NCI-H510A treated with DMSO at 0.1 percent for 48 hours (cell line): ENCODE measurements at places on chromosomes 4 and X.

DNA sequence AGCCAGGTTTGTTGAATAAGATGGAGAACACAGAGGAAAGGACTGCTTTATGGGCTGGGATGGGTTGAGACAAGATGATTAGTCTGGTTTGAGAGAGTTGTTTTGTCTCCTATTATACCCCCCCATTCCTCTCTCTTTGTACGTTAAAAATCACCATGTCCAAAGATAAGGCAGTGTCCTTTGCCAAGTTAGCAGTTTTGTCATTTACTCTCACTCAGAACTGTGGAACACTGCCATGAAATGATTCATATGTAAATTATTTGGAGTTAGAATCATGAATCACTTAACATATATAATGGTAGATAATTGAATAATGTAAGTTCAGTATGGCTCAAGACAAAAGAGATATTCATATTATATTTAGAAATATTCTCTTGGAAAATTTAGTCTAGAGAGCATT is 151.3 kb downstream of the DCLK2 start:
- DNase-seq: no peak

DNA sequence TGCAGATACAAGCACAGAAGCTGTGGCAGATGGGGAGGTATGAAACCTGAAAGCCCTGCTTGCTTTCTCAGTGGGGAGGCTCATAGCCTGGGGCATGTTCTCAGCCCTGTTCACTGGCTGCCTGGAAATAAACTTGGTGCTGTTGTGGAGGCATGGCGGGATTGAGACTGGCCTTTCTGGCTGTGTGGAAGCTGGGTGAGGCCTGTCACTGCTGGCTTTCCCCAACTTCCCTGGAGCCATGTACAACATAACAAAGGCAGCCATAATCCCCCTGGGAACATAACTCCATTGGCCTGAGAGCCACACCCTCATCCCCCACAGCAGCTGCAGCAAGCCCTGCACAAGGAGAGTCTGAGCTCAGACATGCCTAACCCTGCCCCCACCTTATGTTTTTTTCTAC is 237.7 kb upstream of the TLL1 start:
- no peak for DNase-seq

- DNase-seq: no peak
Measured at GRCh38 chrX:110173192-110174175, 144.4 kb downstream of the AMMECR1 start.

DNA sequence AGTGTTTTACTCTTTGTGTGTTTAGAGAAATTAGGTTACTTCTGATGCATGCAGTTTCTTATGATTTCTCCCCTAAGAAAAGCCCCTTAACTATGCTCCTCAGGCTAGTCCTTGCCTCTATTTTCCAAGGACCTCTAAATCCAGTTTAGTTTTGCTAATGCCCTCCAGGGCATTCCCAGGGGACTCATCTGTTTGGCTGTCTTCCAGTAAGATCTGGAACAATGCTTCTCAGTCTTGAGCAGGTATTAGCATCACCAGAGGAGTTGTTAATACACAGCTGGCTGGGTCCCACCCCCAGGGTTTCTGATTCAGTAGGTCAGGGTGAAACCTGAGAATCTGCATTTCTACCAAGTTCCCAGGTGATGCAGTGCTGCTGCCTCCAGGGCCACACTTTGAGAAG is 56.9 kb downstream of the OTC start:
- no peak for DNase-seq

DNA sequence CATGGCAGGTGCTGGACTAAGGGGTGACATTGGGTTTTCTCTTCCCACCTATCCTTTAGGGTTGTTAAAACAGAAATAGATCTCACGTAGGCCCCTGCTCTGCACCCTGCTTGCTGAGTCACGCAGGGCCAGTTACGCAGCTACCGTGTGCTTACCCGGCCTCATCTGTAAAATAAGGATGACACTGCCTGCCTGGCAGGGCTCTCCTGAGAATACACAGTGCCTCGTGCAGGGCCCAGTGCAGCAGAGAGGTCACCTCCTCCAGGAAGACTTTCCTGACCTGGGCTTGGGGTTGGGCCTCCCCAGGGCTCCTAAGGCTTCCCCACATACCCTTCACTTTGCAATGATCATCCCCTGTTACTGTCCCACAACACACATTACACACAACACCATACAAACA is 33.6 kb upstream of the JAKMIP1 start:
- DNase-seq: no peak

DNA sequence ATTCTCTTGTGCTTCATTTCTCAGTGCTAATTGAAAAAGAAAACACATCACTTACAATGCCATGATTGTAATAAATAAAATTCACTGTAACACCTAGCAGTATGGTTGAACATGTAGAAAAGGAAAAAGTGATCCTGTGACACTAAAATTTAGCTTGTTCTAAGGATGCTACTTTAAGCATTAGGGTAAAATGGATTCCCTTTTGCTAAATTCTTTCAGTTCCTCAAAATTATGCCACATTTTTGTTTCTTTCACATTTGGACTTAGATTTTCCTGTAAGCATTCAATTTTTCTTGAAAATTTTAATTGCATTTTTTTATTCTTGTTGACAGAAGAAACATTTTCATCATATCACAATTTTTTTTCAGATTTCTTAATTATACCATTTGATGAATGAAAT is 19.4 kb downstream of the TET2 start:
- no peak for DNase-seq

DNA sequence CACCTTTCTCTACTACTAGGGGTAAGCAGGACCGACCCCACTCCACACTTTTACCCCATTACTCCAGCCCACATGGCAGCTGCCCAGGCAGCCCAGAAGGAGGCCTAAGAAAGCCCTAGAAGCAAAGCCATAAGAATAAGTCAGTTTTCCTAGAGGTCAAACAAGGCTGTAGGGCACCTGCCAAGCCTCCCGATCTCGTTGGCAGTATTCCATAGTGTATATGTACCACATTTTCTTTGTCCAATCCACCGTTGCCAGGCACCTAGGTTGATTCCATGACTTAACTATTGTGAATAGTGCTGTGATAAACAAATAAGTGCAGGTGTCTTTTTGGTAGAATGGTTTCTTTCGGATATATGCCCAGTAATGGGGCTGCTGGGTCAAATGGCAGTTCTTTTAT is 54.2 kb downstream of the RHOXF2B start:
- no peak for DNase-seq

DNA sequence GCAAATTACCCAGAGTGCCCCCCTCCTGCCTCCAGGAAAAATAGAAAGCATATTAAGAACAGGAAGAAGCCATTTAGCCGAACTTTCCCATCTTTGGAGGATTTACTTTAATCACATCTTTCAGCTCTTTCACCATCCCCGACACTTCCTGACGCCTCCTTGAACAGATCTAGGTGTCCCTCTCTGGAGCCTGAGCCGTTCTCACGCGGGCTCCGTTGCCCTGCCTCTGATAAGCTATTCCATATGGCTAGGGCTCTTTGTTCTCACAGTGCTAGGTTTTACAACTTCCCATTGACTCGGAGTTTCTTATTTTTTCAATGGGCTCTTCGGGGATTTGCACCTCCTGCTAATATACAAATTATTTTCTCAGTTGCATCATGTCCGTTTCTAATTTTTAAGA is 82.1 kb upstream of the GPC4 start:
- DNase-seq: no peak

- no peak for DNase-seq
Measured at GRCh38 chrX:136780763-136781162, at the start of gene ARHGEF6. Gene ARHGEF6 (minus strand): TSS chrX:136780932. CDS start chrX:136780882, 50 bp downstream.

- no peak for DNase-seq
Measured at GRCh38 chr4:189505380-189505779, 435.3 kb upstream of the FRG1 start.
